NCI-H1105 treated with DMSO at 0.1 percent for 48 hours (cell line): ENCODE measurements at places on chromosomes 1 and 21.

GRCh38 chr1:192830595-192831246 is 21.9 kb downstream of the RGS2 start:
- no peak for DNase-seq

DNA sequence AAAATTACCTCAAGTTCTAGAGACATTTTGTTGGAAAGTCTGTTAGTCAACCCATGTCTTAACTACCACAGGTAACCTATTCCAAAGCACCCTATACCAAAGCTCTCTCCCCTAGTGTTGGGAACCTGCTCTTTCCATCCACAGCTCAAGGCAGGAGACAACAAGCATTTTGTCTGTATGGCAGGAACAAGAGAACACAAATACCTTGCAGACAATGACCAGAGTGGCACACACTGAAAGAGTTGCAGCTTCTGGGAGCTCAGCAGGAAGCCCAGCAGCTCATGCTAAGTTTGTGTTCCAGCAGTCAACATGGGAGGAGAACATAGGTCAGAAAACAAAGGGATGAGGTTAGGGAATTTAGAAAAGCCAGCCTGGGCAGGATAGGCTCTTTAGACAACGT is 300.8 kb downstream of the HHIPL2 start:
- DNase-seq, result no peak

GRCh38 chr1:236748268-236748870 is 46.7 kb upstream of the MTR start:
- no peak for DNase-seq

GRCh38 chr1:84398175-84399155 is at the start of gene DNASE2B:
Gene DNASE2B (plus strand): TSS chr1:84398484. CDS start chr1:84398565, 81 bp downstream.
- no peak for DNase-seq

- DNase-seq, result no peak
These were observed 75.7 kb downstream of the GALNT2 start for GRCh38 chr1:230142608-230143210.

GRCh38 chr1:115156826-115157468 is 67.6 kb upstream of the TSPAN2 start:
- DNase-seq, result no peak

DNA sequence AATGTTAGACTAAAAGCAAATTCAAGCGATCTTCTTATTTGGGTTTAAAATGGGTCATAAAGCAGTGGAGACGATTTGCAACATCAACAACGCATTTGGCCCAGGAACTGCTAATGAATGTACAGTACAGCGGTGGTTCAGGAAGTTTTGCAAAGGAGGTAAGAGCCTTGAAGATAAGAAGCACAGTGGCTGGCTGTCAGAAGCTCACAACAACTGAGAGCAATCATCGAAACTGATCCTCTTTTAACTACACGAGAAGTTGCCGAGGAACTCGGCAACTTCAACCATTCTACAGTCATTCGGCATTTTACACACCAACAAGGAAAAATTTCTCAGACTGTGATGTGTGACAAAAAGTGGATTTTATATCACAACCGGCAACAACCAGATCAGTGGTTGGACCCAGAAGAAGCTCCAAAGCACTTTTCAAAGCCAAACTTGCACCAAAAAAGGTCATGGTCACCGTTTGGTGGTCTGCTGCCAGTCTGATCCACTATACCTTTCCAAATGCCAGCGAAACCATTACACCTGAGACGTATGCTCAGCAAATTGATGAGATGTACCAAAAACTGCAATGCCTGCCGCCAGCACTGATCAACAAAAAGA is 47.9 kb downstream of the ASH1L start:
- DNase-seq, result no peak

DNA sequence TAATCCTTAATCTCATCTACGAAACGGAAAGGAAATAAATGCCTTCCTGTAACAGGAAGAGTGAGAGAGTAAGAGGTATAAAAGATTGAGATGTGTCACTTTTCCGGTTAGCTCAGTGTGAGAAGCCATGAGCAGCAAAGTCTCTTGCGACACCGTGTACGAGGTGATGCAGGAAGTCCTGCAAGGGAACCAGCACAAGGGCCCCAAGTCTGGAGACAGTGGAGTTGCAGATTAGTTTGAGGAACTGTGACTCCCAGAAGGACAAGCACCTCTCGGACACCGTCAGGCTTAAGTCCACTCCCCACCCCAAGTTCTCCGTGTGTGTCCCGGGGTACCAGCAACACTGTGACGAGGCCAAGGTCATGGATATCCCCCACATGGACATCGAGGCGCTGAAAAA is 592.3 kb upstream of the ADGRL2 start:
- DNase-seq, result no peak

GRCh38 chr1:8392522-8392921 is 74.6 kb downstream of the SLC45A1 start:
- DNase-seq, result no peak

DNA sequence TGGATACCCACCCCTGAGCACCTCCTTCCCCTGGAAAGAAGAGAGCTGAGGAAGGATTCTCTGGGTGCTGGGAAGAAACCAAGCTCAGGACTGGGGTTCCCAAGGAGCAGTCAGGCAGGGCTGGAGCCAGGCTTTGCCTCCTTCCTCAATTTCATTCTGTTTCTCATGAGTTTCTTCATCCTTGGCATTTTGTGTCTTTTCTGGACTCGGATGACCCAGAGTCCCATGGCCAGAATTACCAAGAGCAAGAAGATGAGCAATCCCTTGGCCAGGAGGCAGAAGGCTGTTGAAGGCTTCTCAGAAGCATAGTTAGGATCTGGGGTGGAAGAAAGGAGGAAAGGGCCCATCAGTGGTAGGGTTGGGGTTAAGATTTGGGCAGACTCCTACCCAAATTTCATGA is 2.5 kb downstream of the SLAMF9 start:
- DNase-seq, result no peak

DNA sequence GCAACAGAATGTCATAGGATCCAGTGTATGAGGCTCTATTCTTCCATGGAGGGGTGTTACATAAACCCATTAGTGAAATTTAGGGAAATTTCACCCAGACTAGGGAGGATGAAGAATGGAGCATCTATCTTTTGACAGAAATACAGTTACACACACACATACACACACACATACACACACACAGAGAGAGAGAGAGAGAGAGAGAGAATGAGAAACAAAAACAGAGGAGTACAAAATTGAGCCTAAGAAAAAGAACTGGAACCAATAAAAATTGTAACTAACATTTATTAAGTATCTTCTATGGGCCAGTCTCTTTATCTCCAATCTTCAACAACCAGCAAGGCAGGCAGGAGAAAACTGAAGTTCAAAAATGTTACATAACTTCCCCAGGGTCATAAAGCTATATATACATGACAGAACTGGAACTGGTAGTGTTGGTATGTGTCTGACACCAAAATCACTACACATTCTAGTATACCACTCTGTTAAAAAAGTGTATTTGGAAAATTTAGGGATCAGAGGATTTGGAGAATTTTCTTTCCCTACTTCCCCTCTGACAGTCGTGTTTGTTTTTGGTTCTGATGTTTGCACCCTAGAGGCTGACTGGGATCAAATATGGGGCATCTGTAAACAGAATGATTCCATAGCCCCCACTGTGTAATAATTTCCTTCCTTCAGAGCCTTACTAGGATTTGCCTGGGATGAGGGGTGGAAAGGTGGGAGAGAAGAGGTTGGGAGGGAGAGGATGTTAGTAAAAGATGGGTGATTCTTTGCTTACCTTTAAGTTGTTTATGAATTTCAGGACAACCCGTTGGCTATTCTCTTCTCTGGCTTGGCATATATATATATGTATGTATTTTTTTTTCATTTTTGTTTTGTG is 1.0 kb upstream of the ZFYVE9 start:
- DNase-seq, result no peak

GRCh38 chr1:24915816-24916602 is 14.1 kb downstream of the RUNX3 start:
- no peak for DNase-seq

DNA sequence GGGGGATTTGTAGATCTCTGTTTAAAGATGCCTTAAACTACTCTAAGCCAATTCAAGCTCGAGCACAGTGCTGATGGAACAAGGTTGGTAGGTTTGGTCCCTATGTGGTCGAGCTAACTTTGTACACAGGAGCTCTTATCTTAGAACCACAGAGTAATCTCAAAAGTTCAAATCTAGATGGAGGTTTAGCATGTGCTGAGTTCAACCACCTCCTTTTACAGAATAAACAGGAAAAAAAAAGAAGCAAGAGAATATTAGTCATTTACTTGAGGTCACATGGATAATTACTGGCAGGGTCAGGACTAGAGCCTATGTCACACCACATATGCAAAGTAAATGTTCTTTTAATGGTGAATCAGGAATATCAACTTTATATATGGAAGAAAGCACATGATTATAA is 86.2 kb downstream of the DTL start:
- DNase-seq, result no peak

GRCh38 chr1:107739201-107739600 is 225.8 kb downstream of the VAV3 start:
- DNase-seq, result no peak

DNA sequence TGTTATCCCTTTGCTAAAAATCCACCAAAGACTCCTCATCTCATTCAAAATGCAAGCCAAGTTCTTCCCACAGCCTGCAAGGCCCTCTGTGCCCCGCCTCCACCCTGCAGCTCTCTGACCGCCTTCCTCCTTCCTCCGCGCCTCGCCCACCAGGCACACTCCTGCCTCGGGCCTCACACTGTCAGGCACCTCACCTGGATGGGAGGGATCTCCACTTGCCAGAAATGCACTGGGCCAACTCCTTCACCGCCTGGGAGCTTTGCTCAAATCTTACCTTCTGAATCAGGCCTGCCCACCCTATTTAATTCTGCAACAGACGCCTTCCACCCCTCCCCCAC is 26.2 kb downstream of the PGBD5 start:
- DNase-seq, result no peak

GRCh38 chr1:181038399-181038873 is 4.7 kb downstream of the MR1 start:
- peak; percentile 27 for DNase-seq

DNA sequence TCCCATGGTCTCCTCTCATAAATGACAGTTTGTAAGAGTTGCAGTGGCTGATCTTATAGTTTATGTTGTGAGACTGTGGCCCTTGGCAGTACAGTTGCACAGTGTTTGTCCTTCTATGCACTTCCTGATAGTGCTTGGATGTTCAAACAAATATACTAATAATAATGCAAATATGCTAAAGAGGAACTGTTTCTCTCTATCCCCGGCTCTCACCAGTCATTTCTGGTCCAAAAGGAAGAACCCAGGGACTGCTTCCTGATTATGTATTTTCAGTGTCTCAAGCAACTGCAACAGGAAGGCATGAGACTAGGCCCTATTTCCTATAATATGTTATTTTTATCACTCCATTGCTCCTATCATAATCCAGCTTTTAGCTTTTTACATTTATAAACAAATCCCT is 17.0 kb upstream of the SUCO start:
- DNase-seq, result no peak

DNA sequence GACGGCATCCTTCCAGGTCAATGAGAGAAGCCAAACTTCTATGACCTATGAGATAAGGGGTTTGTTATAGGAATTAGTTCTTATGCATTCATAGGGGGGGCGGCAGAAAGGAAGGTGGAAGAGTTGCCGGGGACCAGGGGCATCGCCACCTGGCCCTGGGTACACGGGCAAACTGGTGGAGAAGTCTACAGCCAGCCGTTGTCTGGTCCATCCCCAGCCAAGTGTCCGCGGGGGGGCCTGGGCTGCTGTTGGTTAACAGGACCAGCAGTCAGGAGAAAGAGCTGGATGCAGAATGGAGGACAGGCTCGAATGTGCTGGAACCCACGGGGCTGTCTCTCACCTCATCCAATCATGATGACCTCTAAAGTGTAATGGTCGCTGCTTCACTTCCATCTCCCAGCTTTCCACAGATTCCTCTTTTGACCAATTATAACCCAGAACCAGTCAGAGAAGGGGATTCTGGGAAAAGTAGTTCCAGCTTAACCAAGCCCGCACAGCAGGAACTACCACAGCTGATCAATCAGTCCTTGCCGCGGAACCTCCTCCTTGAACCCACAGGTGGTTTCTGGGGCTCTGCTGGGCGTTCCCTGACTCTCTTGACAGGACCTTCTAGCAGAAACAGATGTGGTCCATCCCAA is 17.8 kb downstream of the TMEM51 start:
- DNase-seq, result no peak

DNA sequence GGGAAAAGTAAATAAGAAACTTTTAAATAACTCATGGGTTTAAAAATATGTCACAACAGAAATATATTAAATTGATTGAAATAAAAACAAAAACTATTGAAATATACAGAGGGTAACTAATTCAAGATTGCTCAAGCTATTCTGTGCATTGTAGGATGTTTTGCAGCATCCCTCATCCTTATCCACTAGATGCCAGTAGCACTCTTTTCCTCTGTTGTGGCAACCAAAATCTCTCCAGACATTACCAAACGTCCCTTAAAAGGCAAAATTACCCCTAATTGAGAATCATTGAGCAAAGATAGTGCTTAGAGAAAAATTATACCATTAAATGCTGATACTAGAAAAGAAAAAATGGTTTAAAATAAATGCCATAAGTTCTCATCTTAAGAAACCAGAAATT is 682.6 kb downstream of the RWDD3 start:
- DNase-seq, result peak; percentile 39

DNA sequence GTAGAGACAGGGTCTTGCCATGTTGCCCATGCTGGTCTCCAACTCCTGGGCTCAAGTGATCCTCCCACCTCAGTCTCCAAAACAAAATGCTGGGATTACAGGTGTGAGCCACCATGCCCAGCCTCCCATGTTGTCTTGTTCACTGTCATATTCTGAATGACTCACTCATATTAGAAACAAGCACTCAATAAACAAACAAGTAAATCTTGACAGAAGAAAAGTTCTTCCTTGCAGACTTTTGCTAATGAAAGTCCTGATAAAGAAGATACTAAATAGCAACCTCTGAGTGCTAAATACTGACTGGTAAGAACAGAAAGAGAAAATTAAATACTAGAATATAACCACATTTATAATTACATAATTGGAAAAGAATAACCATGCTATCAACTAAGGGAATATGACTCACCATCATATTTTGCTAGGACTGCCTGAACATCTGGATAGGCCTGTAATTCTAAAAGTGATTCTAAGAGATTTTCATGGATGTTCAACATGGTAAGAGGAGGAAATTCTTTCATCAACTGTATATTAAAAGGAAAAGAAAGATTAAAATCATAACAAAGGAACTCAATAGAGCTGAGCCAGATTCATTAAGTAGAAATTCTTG is 37.3 kb downstream of the ST7L start:
- no peak for DNase-seq
